ENCODE measurements at places on chromosomes 4 and X.

- DNase-seq = peak; percentile 51
These were observed 9.2 kb upstream of the FAM53A start for GRCh38 chr4:1693131-1693896.

- DNase-seq = no peak
These were observed 44.6 kb downstream of the ARHGEF9 start for GRCh38 chrX:63740382-63740781.

DNA sequence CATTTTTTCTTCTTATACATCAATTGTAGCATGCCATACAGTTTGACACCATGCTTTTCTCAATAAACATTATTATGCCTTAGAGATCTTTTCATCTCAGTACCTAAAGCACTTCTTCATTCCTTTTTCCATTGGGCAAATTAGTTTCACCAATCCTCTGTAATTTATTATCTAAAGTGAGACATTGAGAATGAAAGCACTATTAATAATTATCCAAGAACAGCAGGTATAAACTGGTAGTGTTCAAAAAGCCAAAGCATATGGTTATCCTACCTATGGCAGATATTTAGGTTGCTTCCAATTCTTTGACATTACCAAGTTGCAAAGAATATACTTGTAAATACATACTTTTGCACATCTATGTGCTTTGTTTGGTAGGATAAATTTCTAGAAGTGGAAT lies 15.6 kb downstream of the LAMTOR3 start:
- no peak for DNase-seq

GRCh38 chr4:16027114-16027513 lies 56.7 kb downstream of the PROM1 start:
- no peak for DNase-seq

GRCh38 chrX:110316351-110317060 lies 1.4 kb downstream of the AMMECR1 start:
- DNase-seq = no peak

- DNase-seq = no peak
These were observed 35.7 kb downstream of the SHROOM4 start for GRCh38 chrX:50778272-50778671.

GRCh38 chr4:22202246-22202974 lies 253.8 kb upstream of the KCNIP4 start:
- DNase-seq = no peak

DNA sequence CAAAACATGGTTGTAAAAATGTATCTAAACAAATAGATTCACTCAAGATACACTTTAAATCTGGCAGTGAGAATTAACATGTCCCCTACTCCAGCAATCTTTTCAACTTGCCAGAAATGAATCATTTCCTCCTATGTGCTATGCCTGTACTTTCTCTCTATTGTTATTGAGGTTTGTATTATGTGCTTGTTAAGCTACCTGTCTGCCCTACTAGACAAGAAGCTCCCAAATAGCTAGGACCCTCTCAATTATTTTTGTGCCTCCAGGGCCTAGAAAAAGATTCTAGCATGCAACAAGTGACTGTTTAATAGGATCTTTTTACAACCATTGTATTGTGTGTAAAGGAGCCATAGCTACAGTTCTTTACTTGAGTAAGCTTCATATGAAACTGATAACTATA lies 3.5 kb upstream of the SAP30 start:
- peak; percentile 42 for DNase-seq

DNA sequence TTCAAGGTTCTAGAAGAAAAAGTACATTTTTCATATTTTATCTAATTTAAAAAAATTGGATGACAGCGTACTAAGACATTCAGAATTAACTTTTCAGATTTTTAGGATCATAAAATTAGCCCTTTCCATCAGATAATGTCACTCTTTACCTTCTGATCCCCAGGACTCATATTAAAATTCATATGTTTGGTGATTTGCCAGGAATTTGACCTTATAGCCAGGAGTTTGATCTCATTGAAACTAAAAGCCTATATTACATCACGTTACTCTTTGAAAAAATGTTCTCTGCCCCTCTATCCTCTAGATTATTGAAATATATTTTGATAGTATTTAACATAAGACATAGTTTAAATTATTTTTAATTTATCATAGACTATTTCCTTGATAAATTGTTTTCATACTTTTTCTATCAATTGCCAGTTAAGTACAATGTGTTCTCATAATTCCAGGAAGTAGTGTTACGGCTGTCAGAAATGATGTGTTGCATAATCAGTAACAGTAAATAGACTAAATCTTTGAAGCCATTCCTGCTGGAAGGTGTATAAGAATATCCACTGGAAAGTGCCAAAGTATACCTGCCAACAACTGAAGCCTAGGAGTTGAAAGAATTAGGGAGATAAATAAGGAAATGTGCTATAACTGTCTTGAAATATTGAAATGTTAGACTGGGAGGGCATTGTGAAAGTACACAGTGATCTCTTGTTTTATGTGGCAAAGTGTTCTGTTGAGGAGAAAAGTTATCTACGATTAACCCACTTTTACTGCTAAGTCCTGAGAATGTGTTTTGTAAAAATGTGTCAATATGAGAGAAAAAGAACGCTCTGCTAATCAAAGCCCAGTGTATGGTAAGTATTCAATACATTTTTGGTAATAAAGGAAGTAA lies 32.9 kb upstream of the PDGFC start:
- no peak for DNase-seq

GRCh38 chrX:46251755-46252154 lies 293.5 kb downstream of the ZNF674 start:
- no peak for DNase-seq

DNA sequence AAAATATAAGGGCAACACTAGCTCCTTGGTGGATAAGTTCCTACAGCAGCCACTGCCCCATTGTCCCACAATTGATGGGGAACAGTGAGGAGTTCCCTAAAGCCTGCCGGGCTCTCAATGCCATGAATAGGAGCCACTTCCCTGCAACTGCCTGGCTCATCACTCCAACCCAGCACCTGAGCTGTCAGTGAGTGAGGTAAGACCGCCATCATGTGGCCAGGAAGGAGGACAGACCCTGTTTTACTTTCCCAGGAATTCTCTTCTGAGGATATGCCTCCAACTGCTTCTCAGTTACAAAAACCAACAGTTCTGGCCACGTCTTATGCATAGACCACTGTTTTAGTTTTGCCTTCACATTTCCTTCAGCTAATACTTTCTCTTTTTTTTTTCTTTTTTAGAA lies 45.5 kb downstream of the SRPX start:
- DNase-seq = peak; percentile 30

GRCh38 chrX:65017451-65017850 lies 41.2 kb upstream of the ZC4H2 start:
- DNase-seq = no peak

DNA sequence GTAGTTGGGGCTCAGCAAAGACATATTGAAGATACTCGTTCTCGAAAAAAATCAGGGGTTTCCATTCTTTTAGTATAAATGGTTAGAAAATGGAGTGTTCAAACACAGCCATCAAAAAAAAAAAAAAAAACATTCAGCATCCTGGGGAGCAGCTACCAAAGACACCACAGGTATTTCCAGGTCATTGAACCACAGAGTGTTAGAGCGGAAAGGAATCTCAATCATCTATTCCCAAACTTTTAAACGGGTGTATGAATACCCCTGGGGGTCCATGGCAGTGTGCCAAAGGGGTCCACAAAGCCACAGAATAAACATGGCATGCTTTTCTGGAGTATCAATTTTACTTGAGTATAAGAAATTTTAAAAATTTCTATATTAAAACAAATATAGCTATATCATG lies 6.9 kb upstream of the FGF16 start:
- DNase-seq = no peak

GRCh38 chr4:45550766-45551366 lies 573.0 kb downstream of the GABRG1 start:
- peak; percentile 3 for DNase-seq

- DNase-seq = no peak
These were observed 13.2 kb upstream of the SH3TC1 start for GRCh38 chr4:8185930-8186329.

DNA sequence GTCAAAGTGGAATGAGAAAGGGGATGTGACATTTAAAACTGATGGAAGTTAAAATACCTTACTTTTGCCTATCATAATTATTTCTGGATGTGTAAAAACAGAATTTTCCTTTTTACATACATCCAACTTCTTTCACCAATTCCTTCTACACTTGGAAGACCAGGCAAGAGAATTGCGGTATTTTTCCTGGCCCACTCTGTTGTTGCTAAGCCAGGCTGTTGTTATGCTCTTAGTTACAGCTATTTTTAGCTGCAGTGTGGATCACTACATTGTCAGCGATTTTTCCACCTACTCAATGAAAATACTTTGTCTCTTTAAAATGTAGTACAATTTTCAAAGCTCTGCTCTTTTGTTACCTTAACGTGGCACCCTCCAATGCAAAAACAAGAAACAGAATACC lies 43.4 kb downstream of the NKX6-1 start:
- no peak for DNase-seq

GRCh38 chr4:5558502-5558901 lies 149.9 kb downstream of the EVC2 start:
- no peak for DNase-seq

DNA sequence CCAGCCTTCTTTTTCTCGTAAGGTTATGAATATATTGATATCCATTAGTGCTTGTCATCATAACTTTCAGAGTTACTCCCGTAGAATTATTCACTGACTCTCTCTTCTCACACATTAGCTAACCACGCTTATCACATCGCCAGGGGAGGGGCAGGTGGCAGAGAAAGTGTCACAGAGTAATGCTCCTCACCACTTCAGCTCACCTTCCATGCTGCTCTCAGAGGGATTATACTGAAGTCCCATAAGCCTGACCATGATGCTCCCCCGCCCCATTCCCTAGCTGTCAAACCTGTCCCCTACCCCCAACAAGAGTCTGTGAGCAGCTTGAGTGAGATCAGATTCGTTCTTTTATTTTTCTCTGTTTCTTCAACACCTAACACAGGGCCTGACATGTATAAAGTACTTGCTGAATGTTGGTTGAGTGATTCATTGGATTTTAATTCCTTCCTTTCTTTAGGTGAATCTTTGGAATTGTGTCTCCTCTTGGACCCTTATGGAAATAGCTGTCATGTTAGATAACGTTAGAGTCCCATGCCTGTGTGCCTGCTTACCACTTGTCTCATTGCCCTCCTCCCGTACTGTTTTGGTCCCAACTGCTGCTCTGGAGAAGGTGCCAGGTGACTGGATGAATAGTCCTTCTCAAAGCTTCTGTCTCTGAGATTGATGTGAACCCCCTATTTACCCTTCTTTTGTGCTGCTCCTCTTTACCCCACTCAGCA lies 55.1 kb downstream of the RS1 start:
- no peak for DNase-seq

DNA sequence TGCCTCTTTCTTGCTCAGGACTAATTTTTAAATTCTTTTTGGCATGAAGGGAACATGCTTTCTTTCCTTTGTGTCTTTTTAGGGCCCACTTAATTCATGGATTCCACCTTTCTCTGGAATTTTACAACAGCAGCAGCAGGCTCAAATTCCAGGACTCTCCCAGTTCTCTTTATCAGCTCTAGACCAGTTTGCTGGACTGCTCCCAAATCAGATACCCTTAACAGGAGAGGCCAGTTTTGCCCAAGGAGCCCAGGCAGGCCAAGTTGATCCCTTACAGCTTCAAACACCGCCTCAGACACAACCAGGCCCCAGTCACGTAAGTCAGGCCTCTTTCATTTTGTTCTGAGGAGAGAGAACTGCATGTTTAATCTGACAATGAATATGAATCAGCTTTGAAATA lies 2.3 kb downstream of the ODAM start:
- DNase-seq = no peak

DNA sequence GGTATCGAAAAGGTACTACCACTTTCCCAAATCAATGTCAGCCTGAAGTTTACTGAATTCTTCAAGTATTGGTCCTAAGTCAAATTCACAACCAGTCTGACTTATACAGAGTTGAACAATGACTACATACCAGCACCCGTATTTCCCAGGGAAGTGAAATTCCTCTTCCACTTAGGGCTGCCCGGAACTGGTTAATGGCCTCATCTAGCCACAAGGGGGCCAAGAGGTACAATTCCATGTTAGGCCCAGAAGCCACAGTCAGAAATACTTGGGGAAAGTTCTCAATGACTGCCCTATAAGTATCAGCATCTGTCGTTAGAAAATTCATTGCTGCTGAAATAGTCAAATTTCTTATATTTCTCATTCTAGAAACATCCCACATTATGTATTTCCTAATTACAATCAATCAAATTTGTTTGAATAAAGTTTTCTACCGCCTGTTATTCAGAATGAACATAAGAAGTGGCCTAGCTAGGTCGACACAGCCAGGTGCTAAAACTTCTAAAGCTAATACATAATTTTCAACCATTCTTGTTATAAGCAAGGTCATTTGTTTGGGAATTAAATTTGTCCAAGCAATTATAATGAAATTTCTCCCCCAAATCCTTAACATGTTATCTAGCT lies 5.6 kb upstream of the PCDH7 start:
- peak; percentile 41 for DNase-seq

DNA sequence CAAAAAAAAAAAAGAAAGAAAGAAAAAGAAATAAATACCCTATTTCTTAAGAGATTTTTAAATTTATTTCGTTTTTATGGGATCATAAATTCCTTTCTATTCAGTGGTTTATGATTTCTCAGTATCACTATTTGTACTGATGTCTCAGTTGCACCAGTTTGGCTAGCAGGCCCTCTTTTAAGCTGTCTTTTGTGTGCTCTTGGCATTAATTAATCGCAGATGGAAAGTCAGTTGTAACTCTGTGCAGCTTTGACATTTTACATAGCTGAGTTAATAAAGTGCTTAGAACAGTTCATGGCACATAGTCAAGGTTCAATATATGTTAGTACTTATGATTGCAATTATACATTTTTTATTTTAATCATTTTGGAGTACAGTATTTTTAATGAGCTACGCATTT lies 123.7 kb upstream of the NUDT6 start:
- DNase-seq = no peak

DNA sequence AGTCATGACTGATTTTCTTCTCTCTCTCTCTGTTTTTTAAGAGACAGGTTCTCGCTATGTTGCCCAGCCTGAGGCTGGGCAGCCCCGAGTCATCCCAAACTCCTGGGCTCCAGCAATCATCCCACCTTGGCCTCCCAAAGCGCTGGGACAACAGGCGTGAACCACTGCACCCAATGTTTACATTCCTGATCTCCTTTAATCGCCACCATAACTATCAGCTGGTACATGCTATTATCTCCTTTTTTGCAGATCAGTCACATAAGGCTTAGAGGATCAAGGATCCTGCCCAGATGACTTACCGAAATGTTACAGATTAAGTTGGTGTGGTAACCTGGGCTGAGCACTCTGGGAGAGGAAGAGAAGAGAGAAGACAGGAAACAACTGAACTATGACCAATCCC lies 1.5 kb upstream of the USP46 start:
- DNase-seq = no peak

- no peak for DNase-seq
These were observed 665 bp upstream of the LRPAP1 start for GRCh38 chr4:3532751-3533422.

DNA sequence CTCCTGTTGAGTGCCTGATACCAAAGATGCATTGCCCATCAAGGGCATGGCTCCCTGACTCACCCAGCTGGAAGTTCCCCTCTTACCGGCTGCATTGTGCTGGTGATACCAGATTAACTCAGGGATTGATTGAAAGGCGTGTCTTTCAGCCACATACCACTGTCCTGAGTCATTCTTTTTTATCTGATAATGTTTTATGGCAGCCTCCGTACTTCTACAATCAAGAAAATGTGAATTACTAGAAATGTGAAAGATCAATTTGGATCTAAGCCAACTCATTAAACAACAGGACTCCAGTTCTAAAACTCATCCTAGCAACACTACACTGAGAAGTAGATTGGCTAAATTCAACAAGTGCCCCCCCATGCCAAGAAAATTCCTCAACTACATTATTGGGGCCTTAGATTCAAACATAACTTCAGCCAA lies 40.0 kb downstream of the TXK start:
- DNase-seq = peak; percentile 44

Data from kidney capillary endothelial cell (primary cell).